ENCODE measurements at places on chromosomes 5 and 9.

DNA sequence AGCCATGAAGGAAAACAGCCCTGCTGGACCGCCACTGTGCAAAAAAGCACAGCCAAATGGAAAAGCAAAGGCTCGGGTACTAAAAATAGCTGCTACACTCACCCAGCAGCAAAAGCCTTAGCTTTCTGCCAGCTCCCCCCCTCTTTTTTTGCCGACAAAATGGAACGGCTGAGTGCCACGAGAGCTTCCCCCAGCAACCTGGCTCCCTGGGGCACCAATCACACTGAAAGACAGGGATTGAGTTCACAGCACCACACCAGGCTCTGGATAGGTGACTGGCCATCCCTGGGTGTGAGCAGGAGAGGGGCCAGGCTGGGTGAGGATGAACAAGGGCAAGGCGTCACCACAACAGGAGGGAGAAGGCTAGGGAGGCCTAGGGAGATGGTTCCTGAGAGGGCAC, 66.7 kb downstream of the SIL1 start:
- no peak for DNase-seq

- no peak for DNase-seq
Measured at GRCh38 chr5:176203086-176203485, 35.1 kb upstream of the SIMC1 start.

GRCh38 chr9:104775976-104776375, 12.0 kb downstream of the NIPSNAP3B start:
- DNase-seq, result no peak

- DNase-seq, result no peak
Measured at GRCh38 chr5:130136300-130136699, 232.0 kb downstream of the CHSY3 start.

DNA sequence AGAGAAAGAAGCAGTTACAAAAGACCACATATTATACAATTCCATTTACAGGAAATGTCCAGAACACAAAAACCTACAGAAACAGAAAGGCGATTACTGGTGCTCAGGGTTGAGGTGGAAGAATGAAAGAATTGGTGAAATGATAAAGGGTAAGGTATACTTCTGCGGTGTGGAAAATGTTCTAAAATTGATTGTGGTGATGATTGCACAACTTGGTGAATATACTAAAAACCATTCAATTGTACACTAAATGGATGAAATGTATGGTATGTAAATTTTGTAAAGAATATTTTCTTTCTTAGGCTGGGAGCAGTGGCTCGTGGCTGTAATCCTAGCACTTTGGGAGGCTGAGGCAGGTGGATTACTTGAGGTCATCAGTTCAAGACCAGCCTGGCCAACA, 72.3 kb downstream of the UBAP2 start:
- no peak for DNase-seq

DNA sequence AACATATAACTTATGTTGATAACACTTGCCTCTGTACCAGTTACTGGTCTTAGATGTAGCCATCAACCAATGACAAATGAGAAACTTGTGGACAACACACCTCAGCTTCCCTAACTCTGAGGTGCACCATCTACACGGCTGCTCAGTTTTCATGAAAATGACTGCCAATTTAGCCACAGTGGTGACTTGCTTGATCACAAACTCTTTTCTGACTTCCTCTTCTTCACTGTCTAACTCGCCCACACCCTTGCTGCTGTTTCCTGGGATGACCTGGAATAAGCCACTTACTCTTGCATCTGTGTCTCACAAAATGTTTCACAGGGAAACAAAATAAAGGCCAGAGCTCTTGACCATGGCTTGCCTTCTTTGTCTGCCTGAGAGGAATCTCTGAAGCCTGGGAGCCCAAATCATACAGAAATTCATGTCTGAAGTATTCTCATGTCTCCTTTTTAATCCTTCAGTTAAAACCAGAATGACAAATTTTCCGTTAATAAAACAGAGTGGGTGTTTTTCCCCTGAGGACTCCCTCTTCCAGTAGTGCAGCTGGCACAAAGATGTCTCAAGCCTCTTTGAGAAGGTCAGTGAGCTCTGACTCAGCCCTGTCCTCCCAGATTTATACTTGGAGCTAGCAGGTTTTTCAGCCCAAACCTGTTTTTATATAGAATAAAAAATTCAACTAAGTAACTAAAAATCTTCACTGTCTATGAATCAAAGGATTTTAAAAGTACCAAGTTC, 126.5 kb upstream of the PAM start:
- no peak for DNase-seq

- no peak for DNase-seq
Measured at GRCh38 chr9:107213080-107213479, 70.0 kb upstream of the RAD23B start.

DNA sequence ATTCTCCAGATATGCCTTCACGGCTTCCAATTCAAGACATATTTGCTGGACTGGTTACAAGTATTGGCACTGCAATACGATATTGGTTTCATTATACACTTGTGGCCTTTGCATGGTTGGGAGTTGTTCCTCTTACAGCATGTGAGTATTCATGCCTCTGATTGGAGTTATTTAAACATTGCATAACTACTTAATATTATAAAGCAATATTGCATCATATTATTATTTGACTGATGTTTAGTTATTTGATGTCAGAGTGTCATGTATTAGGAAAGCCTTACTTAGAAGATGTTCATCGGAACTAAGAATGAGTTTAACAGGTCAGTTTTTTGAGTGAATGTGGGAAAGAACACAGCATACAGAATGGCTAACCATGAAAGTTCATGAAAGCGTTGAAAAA, 28.3 kb downstream of the MARCHF6 start:
- no peak for DNase-seq

- DNase-seq, result no peak
Measured at GRCh38 chr5:150619359-150620230, 20.9 kb upstream of the SYNPO start.

GRCh38 chr9:78986446-78986845, 585.3 kb upstream of the TLE4 start:
- DNase-seq, result no peak

DNA sequence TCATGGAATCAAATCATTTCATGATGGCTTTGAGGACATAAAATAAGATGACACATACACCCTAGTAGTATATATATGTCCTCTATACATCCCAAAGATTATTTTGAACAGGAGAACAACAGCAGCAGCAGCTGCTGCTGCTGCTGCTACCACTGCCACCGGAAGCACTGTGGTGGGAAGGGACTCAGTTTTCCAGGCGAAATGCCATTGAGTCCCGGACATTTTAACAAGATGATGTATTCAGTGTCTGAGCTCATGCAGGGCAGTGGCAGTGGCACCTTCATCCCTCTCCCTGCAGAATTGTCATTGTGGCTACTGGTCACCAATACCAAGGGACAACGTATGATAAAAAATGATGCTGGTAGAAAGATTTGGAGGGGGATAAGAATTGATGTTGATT, 151.3 kb downstream of the CHSY3 start:
- DNase-seq, result no peak

DNA sequence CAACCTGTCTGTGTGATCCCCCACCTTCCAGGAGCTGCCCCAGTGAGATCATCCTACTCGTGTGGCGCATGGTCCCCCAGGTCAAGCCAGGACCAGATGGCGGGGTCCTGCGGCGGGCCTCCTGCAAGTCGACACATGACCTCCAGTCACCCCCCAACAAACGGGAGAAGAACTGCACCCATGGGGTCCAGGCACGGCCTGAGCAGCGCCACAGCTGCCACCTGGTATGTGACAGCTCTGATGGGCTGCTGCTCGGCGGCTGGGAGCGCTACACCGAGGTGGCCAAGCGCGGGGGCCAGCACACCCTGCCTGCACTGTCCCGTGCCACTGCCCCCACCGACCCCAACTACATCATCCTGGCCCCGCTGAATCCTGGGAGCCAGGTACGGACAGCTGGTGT, 43.7 kb downstream of the RGS3 start:
- no peak for DNase-seq
